BJ (cell line): ENCODE measurements at places on chromosomes 2 and 18.

DNA sequence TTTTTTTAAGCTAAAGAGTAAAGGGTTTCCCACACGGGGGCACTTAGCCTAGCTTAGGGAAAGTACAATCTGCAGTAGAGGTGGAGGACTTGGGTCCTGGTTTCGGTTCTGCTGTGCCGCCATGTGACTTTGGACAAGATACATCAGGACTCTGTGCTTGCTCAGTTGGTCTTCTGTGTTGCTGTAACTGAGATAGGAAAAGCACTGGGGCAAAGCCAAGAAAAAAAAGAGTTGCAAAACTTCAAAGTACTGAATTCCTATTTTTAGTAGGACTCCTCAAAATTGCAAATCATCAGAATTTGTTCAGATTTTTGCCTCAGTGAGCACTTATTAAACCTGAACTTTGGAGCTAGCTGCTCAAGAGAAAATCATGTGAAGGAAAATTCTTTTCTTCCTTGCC, 96.3 kb upstream of the STON1 start:
- no peak for DNase-seq

DNA sequence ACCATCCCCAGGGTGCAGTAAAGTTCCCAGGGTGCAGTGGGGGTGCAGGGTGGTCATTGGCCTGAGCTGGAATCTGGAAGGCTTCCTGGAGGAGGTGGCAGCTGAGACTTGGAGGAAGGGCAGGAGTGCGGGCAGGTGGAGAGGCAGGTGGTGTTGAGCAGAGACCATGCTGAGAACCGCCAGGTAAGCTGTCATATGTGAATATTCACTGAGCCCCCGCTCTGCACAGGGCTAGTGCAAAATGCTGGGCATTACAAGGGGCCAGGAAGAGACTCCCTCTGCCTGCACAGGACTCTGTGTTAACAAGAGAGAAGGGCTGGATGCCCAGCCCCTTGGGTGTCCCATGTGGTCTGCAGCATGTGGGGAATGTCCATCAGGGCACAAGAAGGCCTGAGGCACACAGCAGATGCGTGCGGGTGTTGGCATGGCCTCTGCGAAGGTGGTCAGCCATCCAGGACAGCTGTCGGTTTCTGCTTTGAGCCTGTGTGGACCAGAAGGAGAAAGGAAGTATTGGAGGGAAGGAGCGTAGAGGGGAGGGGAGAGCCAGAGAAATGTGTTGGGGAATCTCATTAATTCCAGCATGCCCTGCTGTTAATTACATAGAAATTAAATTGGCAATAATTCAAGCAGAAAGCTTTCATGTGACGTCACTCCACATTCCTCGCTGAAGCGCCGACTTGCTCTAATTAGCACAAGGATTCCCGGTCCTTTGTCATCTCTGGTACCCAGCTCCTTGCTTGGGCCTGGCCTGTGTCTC, 62.8 kb upstream of the OTOS start:
- DNase-seq = no peak

- no peak for DNase-seq
These were observed 196.6 kb upstream of the COPS8 start for GRCh38 chr2:236888794-236889780.

DNA sequence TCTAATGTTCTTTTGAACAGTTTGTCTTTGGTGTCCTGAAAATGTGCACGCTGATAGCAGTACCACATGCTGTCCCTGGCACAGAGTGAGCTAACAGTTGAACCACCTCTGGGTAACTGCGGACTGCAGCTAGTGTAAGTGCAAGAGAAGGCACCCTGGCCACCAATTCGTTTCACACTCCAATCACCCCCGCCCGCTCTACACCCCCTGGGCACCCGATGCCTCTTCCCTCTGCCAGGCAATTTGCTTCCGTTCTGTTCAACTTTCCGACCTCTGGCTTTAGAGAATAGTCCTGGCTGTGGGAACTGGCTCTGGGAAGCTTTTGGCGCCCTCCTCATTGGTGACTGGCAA, 1.4 kb downstream of the DOCK10 start:
- no peak for DNase-seq

DNA sequence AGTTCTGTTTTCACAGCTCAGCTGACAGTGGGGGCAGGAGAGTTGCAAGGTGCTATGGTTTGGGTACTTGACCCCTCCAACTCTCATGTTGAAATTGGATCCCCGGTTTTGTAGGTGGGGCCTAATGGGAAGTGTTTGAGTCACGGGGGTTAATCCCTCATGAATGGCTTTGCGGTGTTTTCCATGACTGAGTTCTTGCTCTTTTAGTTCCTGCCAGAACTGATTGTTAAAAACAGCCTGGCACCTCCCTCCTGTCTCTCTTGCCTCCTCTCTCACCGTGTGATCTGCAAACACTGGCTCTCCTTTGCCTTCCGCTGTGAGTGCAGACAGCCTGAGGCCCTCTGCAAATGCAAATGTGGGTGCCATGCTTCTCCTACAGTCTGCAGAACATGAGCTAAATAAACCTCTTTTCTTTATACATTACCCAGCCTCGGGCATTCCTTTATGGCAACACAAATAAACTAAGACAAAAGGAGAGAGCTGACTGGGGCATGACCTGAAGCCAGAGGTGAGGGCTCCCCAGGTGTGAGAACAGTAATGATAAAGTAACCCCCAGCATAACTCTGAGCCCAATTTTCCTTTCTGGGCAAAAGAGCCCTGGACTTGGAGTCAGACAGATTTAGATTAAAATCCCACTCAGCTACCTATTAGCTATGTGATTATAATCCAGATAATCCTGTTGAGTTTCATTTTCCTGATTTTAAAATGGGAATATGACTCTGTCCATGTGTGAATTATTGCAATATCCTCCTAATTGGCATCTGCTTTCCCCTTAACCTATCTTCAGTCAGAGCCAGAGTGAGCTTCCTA, 64.9 kb upstream of the CAPN13 start:
- DNase-seq = no peak

- no peak for DNase-seq
These were observed 1.2 kb upstream of the ANO7 start for GRCh38 chr2:241187101-241187917.

DNA sequence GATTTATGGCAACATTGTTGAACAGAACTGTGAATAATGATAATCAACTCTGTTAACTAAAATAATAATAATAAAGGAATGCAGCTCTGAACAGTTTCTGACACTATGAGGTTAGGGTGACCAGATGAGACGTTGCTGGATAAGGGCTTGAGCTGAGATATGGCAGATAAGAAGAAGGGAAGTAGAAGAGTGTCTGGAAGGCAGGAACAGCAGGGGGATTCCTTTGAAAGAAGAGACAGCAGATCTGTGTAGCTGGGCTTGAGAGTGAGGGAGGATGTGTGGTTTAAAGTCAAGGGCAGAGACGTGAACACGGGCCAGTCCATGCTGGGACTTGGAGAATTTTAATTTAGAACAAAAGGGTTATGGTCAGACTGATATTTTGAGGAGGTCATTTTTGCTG, 273.1 kb upstream of the SLC14A2 start:
- no peak for DNase-seq

DNA sequence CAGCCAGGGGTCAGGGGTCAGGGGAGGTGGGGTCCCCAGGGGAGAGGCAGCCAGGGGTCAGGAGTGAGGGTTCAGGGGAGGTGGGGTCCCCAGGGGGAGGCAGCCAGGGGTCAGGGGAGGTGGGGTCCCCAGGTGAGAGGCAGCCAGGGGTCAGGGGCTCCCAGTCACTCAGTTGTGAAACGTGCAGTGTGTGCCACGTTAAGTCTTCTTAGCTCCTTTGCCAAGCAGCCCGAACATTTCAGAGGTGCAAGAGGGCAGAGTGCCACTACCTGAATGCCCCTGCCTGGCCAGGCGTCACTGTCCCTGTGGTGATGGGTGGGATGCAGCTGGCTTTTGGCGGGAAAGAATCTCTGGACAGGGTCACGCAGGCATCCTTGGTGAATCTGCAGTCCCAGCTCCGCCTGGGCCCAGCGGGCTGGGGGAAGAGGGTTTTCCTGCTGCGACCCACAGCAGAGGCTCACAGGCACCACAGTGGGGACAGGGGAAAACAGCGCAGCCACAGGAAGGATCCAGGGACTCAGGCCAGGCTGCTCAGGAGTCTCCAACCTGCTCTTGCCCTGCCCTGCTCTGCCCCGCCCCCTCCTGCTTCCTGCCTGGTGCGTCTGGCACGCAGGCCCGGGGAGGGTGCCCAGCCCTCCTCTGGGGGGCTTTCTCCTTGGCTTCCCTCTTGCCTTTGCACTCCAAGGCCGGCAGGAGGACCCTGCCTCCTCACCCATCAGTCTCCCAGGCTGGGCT, 188.3 kb downstream of the TWIST2 start:
- DNase-seq = no peak

GRCh38 chr2:191687867-191688266, 9.9 kb downstream of the NABP1 start:
- DNase-seq = no peak

- no peak for DNase-seq
These were observed 141.8 kb upstream of the ALKAL2 start for GRCh38 chr2:429575-430254.

DNA sequence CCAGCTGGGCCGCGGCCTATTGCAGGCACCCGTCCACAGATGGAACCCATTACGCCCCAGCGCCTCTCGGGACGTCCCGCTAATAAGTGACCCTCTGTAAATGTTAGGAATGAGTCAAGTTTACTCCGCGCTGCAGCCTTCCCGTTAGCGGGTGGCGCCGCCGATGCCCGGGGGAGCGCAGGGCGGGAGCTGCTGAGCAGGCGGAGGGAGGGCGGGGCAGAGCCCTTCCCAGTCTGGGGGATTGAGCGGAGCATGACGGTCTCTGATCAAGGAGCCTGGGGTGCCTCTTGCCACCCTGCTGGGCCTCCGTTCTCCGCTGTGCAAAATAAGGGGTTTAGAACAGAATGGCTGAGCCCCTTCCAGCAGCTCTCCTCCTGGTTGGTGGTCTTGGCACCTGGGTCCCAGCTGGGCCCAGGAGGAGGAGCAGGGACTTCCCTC, 10.5 kb downstream of the CROCC2 start:
- peak; percentile 69 for DNase-seq

DNA sequence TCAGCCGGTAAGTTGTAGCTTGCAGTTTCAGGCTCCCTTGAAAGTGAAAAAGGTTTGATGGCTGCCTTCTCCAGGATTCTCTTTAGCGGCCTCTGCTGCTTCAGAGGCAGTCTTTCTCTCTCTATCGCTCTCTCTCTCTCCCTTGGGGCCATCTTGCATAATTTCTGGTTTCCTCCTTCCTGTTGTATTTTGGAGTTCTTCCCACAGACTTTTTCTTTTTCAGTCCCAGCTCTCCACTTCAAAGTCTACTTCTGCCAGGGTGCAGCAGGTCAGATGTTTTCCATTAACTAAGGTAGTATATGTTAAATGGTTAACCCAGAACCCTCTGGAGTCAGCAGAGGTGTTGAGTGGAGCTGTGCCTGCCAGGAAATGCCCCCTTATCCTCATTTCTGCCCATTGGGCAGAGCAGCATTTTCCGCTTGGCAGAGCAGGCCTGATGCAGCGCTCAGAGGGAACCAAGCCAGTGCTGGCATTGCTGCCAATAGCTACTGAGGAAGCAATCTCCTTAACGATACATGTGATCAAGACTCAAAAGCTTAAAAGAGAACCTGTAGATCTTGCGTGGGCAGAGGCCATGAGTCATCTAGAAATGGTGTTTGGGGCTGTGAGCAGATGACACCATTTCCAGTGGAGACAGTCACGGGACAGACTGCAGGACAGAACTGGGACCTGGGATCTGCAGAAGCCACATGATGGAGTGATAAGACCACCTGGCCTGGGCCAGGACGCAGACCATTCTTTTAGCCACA, 20.8 kb downstream of the DBI start:
- no peak for DNase-seq

GRCh38 chr2:205640716-205641115, 41.6 kb upstream of the NRP2 start:
- DNase-seq = no peak

DNA sequence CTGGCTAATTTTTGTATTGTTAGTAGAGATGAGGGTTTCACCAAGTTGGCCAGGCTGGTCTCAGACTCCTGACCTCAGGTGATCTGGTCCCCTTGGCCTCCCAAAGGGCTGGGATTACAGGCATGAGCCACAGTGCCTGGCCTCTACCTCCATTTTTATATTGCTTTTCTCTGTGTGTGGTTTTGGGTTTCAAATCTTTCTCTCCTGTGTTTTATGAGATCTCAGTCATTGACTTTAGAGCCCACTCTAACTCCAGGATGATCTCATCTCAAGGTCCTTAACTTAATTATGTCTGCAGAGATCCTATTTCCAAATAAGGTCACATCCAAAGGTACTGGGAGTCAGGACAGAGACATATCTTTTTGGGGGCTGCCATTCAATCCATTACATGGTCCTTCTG, 24.7 kb downstream of the ARL4C start:
- DNase-seq = no peak

GRCh38 chr2:230348787-230349186, 21.8 kb downstream of the SP140L start:
- no peak for DNase-seq

GRCh38 chr2:10932345-10933151, 20.8 kb downstream of the KCNF1 start:
- DNase-seq = no peak

DNA sequence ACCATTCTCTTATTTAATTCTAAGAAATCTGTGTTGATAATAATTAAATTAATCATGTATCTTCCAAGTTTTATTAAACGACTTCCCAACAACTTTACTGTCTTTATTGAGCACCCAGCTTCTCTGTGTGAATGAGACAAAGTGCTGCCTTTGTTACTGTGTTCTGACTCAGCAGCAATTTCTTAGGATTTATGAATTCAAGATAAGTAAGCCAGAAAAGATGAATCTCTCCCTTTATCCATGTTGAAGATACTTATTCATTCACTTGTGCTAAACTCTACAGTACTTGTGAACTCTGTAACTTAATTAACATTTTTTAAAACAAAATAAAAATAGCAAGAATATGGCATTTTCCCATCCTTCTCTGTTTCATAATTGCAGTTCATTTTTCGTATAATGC, 1403.3 kb upstream of the DDX18 start:
- DNase-seq = no peak

DNA sequence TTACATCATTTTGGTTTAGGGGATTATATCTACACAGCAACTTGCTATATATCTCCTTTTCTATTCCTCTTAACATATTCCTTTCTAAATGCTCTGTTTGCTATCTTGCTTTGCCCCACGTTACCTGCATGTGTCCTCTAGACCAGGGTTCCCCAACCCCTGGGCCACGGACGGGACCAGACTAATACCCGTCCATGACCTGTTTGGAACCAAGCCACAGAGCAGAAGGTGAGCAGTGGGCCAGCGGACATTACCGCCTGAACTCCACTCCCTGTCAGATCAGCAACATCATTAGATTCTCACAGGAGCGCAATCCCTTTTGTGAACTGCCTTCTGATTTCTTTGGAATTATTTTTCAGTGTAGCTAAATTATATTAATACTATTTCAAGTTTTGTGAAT, 66.7 kb downstream of the KCMF1 start:
- no peak for DNase-seq
